MG63 (cell line): ENCODE measurements at places on chromosomes 7 and 10. TPM values are rescaled to one million over a fixed set of nuclear protein-coding genes. Genes with fewer than 3 reads are reported as not detected.

The EBLN1 gene
- not detected in 2 replicates for total RNA-seq

The SEC23IP gene
- total RNA-seq, result 5.4 and 9.8 TPM in 2 replicates

The TMEM176A gene
- not detected in 2 replicates for total RNA-seq

The KRIT1 gene
- 19.7 and 54.3 TPM in 2 replicates for total RNA-seq

The NUTM2A gene
- 0.10 TPM in 1 of 2 replicates, not detected in the other for total RNA-seq

The ARID5B gene
- total RNA-seq, result 12.8 and 15.3 TPM in 2 replicates

The HACD1 gene
- total RNA-seq, result 37.3 and 71.8 TPM in 2 replicates

The PLCE1 gene
- total RNA-seq, result 1.5 and 3.9 TPM in 2 replicates

The HTR7 gene
- 6.4 and 7.6 TPM in 2 replicates for total RNA-seq

The NRP1 gene
- total RNA-seq, result 0.99 and 1.6 TPM in 2 replicates

The OR6V1 gene
- not detected in 2 replicates for total RNA-seq

The NPC1L1 gene
- total RNA-seq, result 0.07 TPM in 1 of 2 replicates, not detected in the other

The KCNH2 gene
- 0.33 TPM in 1 of 2 replicates, not detected in the other for total RNA-seq

The OR2A42 gene
- total RNA-seq, result not detected in 2 replicates

The NEBL gene
- total RNA-seq, result 0.03 and 0.07 TPM in 2 replicates

The SLC18A2 gene
- not detected in 2 replicates for total RNA-seq

The AFAP1L2 gene
- 3.4 and 3.8 TPM in 2 replicates for total RNA-seq

The ASAH2 gene
- total RNA-seq, result 0.22 and 0.76 TPM in 2 replicates

The GNAT3 gene
- total RNA-seq, result not detected in 2 replicates

The CFTR gene
- total RNA-seq, result not detected in 2 replicates

The AKR1C8 gene
- total RNA-seq, result not detected in 2 replicates

The ATG9B gene
- total RNA-seq, result not detected in 2 replicates

The TMEM229A gene
- total RNA-seq, result not detected in 2 replicates

The MTG1 gene
- total RNA-seq, result 33.6 and 39.4 TPM in 2 replicates

The NKX1-2 gene
- total RNA-seq, result 0.36 TPM in 1 of 2 replicates, not detected in the other

The BHLHA15 gene
- 0.74 TPM in 1 of 2 replicates, not detected in the other for total RNA-seq

The ZNF804B gene
- not detected in 2 replicates for total RNA-seq

The CAMK1D gene
- total RNA-seq, result 6.8 and 13.2 TPM in 2 replicates

The KDM7A gene
- 0.39 and 0.46 TPM in 2 replicates for total RNA-seq

The EN2 gene
- total RNA-seq, result 1.6 and 1.7 TPM in 2 replicates

The SFRP5 gene
- not detected in 2 replicates for total RNA-seq

The PRF1 gene
- not detected in 2 replicates for total RNA-seq

The HSPA12A gene
- 2.6 and 2.8 TPM in 2 replicates for total RNA-seq

The TAC1 gene
- total RNA-seq, result not detected in 2 replicates

The SFMBT2 gene
- total RNA-seq, result 0.03 TPM in 1 of 2 replicates, not detected in the other

The LAMB4 gene
- total RNA-seq, result not detected in 2 replicates

The NUTM2B gene
- total RNA-seq, result 0.92 TPM in 1 of 2 replicates, not detected in the other

The UPF2 gene
- total RNA-seq, result 9.6 and 12.4 TPM in 2 replicates

The RTKN2 gene
- total RNA-seq, result 1.3 and 2.7 TPM in 2 replicates

The FGL2 gene
- not detected in 2 replicates for total RNA-seq

The INMT gene
- 0.03 TPM in 1 of 2 replicates, not detected in the other for total RNA-seq

The MYL10 gene
- not detected in 2 replicates for total RNA-seq

The PLAU gene
- total RNA-seq, result 169 and 219 TPM in 2 replicates

The ASB15 gene
- total RNA-seq, result not detected in 2 replicates

The TAS2R41 gene
- not detected in 2 replicates for total RNA-seq

The NUDT5 gene
- total RNA-seq, result 67.7 and 78.4 TPM in 2 replicates

The FAM53B gene
- total RNA-seq, result 14.4 and 15.8 TPM in 2 replicates

The FGFR2 gene
- total RNA-seq, result 6.3 and 9.0 TPM in 2 replicates

The CYP3A7 gene
- total RNA-seq, result not detected in 2 replicates

The PON3 gene
- total RNA-seq, result not detected in 2 replicates

The GJD4 gene
- total RNA-seq, result not detected in 2 replicates

The ZNF853 gene
- 23.6 and 27.1 TPM in 2 replicates for total RNA-seq

The SMKR1 gene
- 0.56 TPM in 1 of 2 replicates, not detected in the other for total RNA-seq

The PTN gene
- total RNA-seq, result 0.20 TPM in 1 of 2 replicates, not detected in the other

The HYAL4 gene
- total RNA-seq, result not detected in 2 replicates

The FBXO24 gene
- 1.0 and 1.2 TPM in 2 replicates for total RNA-seq

The MYH16 gene
- not detected in 2 replicates for total RNA-seq

The SPDYE2 gene
- not detected in 2 replicates for total RNA-seq

The C10orf71 gene
- not detected in 2 replicates for total RNA-seq
